ENCODE measurements at places on chromosomes 1 and 21.

- no peak for DNase-seq
Measured at GRCh38 chr1:208834381-208835096, 590.4 kb upstream of the PLXNA2 start.

DNA sequence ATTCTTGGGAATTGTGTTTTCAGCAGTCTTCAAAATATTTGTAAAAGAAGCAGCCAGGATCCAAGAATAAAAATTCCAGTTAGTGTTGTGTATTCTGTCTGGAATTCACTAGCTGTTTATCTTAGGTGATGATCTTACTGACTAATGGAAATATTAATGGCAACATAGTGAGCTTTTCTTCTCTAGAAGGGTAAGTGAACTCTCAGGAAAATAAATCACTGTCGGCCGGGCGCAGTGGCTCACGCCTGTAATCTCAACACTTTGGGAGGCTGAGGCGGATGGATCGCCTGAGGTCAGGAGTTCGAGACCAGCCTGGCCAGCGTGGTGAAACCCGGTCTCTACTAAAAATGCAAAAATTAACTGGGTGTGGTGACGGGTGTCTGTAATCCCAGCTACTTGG is 87.4 kb upstream of the KIF1B start:
- no peak for DNase-seq

GRCh38 chr21:41953831-41954653 is at the start of gene C2CD2:
Gene C2CD2, minus strand, starts transcription at chr21:41954018. Its CDS starts 370 bp downstream, at chr21:41953648.
- no peak for DNase-seq

- no peak for DNase-seq
Measured at GRCh38 chr1:186272486-186272885, 102.6 kb downstream of the TPR start.

DNA sequence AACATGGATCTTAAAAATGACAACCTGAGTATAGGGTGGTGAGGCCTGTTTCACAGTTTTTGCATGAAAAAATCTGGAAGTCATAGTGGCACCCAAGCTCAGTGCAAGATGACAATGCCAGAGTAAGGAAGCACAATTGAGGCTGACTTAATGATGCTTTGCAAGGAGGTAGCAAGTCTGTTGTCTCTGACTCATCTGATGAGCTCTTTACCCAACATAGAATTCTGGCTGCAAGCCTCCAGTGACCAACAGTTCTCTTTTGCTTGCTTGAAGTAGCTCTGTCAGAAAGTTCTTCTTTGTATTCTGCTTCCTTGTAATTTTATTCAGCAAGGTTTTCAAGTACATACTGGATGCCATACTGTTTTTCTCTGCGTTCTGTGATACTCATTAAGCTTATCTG is 117.1 kb downstream of the FOXD2 start:
- no peak for DNase-seq

DNA sequence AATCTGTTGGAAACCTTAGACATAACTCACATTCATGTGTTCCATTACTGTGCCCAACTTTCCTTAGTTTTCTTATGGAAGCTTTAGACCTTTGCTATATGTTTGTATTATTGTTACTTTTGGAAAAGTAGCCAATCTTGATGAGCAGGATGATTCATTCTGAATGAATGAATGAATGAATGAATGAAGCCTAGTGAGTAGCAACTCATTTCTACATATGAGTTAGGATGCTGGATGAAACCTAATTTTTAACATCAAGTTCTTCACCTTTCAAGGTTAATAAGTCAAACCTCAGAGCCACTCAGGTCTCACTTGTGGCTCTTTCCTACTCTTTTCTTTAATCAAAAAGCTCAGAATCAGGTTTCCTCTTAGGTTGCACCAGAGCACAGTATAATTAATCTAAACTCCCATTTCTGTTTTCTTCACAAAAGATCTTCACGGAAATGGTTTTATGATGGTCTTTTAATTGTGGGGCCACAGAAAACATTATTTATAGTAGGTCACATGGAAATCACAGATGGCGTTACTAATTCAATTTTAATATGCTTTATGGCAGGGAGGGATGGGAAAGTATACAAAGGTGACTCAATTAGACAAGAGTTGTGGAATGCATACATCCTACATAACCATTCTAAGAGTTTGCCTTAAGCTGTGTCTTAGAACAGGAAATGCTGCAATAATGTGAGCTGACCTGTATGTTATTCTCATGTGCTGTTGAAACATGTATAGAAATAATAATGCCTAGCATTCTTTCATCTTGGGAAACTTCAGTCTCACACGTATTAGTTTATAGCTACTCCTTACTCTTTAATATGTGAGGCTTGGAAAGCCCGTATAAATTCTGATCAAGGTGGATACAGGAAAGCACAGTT is 4.5 kb upstream of the DDX59 start:
- DNase-seq = no peak

GRCh38 chr1:226125831-226126230 is 60.7 kb downstream of the ACBD3 start:
- no peak for DNase-seq

- no peak for DNase-seq
Measured at GRCh38 chr21:15539376-15539775, 190.4 kb upstream of the USP25 start.

DNA sequence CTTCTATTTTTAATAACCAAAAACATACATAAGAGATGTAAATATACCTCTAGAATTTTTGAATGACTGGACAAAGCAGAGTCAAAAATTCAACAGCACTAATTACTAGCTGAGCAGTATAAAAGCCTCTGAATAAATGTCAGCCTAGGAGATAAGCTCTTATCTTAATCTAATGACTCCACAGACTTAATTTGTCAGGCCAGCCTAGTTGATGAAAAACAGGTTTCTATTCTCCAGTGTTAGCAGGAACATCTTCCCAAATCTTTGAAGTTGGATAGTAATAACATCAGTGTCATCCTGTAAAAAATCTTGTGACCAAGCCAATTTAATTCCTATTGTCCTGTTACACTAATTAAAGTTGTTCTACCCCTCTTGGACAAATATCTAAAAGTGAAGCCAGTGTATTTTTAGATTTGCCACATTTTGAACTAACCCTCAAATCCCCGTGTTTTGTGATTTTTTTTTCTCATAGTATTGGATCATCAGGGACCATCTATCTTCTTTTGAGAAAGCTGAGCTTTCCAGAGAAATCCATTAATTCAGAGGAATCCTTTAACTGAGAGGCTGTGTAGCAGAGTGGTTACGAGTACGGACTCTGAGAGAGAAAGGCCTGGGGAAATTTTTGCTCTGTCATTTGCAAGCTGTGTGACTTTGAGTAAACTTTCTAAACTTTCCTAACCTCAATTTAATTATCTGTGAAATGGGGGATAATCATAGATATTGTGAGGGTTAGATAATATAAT is 41.2 kb downstream of the LMO4 start:
- no peak for DNase-seq

DNA sequence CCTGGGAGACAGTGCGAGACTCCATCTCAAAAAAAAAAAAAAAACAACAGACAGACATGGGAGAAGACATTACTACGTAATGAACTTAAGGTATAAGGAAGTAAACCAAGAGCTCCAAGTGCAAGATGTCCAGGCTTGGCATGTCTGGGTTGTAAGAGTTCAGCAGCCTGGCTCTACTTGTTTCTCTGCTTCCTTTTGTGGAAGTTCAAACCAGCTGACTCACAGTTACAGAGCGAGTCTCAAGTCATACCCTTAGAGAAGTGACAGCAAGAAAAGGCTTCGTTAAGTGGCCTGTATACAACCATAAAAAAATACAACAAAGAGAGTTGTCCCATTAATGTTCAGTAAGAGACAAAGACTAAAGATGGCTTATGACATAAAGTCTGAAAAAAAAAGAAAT is 1.3 kb downstream of the RIT1 start:
- DNase-seq = no peak

GRCh38 chr1:67787746-67788145 is 45.5 kb downstream of the GNG12 start:
- no peak for DNase-seq

GRCh38 chr1:150256554-150257341 is 826 bp upstream of the CA14 start:
- DNase-seq = no peak

GRCh38 chr1:17117451-17118265 is 1.6 kb downstream of the PADI2 start:
- DNase-seq = no peak

DNA sequence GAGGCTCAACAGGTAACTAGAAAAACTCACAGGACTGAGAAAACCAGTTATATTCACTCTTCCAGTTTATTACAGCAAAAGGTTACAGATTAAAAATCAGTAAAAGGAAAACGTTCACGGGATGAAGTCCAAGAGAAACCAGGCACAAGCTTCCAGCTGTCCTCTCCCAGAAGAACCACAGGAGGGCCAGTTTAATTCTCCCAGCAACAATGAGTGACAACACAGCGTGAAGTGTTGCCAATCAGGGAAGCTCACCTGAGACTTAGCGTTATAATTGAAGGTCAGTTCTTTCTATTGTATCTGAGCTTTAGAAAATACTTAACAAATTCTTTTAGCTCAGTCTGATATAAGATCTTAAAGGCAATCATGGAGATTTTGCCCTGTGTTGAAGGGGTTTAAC is 65.2 kb upstream of the TNR start:
- DNase-seq = no peak

DNA sequence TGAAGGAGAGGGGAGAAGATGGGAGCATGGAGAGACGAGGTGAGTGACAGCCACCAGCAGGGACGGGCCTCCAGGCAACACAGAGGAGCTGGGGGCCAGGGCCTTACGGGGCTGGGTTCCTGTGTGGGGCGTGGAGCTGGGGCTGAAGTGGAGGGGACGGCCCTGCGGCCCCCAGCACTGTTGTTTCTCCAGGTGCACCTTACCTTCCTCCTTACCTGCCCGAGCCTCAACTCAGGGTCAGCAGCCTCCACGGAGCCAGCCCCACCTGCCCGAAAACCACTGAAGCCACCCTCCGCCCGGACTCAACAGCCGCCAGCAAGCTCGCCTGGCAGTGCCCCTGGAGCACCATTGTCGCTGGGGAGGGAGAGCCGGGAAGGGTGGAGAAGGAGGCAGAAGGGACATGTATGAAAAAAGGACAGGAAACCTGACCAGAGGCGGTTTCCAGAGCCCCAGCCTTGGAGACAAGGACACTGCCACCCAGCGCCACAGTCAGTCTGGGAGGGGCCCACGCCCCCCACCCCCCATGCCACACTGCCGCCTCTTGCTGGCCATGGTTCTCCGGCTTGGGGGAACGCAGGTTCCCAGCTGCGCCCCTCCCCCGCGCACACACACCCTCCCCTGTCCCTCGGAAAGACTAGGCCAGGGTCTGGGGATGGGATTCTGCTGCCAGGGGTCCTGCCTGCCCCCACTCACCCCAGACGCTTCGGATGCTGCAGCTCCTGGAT is 10.6 kb downstream of the PLA2G2F start:
- no peak for DNase-seq

GRCh38 chr1:103576065-103576464 is 4.7 kb downstream of the AMY2B start:
- DNase-seq = no peak

GRCh38 chr1:75908717-75909152 is 23.5 kb downstream of the ASB17 start:
- DNase-seq = no peak

DNA sequence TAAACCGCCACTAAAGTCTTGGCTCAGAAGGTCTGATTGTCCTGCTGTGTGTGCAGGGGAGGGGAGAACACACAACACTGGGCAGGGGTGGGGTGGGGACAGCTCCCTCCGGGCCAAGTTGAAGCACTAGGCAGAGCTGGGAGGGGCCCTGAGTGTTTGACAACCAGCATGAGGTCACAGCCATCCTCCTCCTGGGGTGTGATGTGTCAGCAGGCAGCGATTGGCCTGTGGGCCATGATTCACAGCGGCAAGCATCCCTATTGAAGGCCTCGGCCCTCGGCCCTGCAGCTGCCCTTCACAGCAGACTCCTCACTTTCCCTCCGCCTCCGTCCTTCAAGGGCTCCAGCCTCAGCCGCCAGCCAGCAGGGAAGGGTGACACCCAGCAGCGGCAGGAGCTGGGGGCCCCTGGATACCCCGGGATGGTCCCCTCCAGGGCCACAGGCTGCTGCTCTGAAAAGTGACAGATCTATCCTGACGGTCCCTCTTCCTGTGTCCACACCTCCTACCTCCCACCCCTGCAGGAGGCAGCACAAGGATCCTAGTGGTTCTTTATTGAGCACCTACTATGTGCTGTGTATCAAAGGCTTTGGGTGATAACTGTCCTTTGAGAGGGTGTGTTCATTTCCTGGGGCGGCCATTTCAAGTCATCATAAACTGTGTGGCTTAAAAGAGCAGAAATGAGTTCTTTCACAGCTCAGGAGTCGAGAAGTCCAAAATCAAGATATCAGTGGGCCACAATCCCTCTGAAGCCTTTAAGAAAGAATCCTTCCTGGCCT is 66.0 kb upstream of the SLC25A33 start:
- DNase-seq = no peak

DNA sequence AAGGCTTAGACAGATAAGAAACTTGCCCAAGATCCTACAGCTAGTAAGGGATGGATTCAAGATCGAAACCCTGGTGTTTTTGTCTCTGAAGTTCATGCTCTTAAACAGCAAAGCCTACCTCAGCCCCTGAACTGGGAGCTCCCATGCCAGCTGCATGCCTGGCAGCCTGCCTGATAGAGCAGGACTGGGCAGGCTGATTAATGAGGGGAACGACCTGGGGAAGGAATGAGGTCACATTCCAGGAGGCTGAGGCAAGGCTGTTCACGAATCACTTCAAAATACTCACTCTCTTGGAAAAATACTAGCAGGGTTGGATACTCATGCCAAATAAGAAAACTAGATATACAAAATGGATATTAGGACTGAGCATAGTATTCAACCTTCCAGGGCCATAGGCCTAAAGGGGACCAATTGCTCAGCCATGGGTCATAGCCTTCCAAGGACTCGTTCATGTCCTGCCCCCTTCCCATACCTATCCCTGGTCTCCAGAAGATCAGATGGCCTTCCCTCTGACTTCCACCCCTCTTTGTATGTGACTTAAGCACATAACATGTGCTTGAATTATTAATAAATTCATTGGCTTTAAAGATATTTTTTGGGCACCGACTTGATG is 15.6 kb upstream of the TACSTD2 start:
- DNase-seq = no peak

GRCh38 chr21:25934771-25935224 is 200.0 kb downstream of the GABPA start:
- DNase-seq = no peak

DNA sequence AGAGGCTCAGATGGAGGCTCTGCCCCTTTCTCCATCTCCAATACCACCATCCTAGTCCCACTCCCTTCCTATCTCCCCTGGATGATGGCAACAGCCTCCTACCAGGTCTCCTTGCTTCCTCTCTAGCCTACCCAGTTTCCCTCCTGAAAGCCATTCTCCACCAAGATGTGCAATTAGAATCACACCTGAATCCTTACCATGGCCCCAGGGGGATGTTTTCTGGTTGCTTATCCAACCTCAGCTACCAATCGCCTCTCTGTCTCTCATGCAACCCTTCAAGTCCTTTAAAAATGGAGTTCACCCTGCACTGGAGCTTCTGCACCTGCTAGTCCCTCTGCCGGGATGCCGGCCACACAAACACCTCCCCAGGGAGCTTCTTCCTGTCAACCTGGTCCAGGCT is 2.9 kb downstream of the RCAN1 start:
- no peak for DNase-seq

DNA sequence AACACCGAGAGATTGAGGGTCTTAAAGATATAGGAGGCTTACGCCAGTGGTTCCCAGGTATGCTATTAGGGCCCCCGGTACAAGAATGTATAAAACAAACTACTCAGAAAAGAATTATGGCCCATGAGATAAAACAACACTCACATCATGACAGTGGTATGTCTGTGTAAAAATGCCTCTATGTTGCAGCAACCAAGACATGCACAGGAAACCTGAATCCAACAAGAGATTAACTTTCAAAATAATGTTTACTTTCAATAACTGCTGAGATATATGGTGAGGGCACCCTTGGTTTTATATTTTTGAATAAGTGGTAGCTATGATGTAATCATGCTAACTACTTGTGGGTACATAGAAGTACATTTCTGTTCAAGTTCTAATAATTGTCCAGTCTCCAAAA is 74.9 kb downstream of the PUM1 start:
- no peak for DNase-seq

Measured in stimulated activated CD8-positive, alpha-beta memory T cell treated with anti-CD3 and anti-CD28 coated beads, Interleukin-15, amount 100 ng/mL, for 4 hours (primary cell).